ENCODE measurements at places on chromosomes 4 and X.
A peak's percentile ranks its signal among the peaks of the same experiment; 100 is the strongest.

GRCh38 chrX:9518051-9518450 lies 53.2 kb downstream of the TBL1X start:
- no peak for DNase-seq

- DNase-seq, result no peak
Measured at GRCh38 chr4:83212041-83212851, 72.4 kb downstream of the COQ2 start.

GRCh38 chrX:134806707-134807038 lies 148.4 kb upstream of the PLAC1 start:
- DNase-seq, result no peak

GRCh38 chrX:65866773-65867172 lies 173.1 kb downstream of the VSIG4 start:
- no peak for DNase-seq

- no peak for DNase-seq
Measured at GRCh38 chr4:105257817-105258495, 111.3 kb downstream of the TET2 start.

DNA sequence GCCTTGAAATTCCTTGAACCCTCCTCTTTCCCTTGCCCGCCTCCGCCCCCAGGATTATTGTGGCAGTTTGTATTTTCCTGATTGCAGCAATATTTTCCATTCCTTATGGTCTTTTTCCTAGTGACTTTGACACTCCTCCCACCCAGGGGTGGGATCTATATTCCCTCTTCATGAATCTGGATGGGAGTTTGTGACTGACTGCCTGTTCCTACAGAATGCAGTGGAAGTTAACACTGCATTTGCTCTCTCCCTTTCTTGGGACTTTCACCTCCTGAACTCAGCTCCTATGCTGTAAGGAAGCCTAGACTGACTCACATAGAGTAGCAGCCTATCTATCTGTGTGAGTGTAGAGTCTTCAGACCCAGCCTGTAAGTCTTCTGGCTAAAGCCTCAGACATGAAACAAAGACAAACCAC lies 2.2 kb downstream of the FUNDC2 start:
- no peak for DNase-seq

GRCh38 chr4:24778464-24779225 lies 16.7 kb upstream of the SOD3 start:
- no peak for DNase-seq

DNA sequence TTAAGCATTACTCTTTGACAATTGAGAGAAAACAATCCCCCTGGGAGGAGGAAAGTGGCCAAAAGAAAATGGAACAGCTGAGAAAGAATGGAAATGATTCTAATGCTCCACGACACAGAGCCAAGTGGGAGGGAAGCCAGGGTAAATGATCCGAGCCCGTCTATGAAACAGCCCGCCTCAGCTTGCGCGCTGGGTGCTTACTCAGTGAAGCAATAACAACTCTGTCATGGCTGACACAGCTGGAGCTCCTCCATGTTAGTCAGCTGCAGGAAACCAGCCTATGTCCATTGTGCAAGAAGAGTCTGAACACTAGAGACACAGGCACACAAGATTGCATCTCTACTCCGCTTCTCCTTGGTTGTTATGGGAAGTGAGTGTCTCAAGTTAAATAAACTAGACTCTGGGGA lies 19.3 kb downstream of the NOA1 start:
- no peak for DNase-seq

DNA sequence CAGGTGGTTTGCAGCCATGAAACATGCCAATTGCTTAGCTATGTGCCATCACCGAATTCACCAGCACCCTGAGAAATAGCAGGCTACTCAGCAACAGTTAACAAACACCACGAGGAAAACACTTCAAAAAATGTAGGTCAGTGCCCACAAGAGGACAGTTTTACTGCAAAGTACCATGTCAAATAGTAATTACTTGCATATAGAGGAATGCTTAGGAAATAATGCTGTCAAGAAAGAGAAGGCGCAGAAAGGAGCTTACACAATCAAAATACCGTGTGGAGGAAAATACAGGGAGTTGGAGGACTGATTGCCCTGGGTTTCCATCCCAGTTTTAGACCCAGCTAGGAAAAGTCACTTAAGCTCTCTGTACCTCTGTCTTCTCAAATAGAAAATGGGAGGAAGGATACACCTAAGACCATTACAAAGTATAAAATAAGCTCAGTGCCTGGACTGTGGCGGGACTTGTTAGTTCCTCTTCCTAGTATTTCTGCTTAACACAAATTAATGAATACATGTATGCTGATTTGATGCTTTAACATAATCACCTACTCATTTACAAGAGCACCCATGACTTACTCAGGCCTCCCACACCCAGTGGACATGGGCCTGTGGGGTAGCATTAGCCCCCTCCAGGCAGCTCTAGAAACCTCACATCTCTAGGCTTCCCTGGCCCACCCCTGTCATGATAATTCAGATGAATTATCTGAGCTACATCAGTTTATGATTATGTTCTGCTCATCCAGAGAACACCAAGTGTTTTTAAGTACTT lies 44.5 kb upstream of the IL21 start:
- no peak for DNase-seq

- DNase-seq, result no peak
Measured at GRCh38 chr4:138184886-138185285, 57.3 kb downstream of the SLC7A11 start.

- no peak for DNase-seq
Measured at GRCh38 chr4:151325111-151325948, at the start of gene SH3D19. Gene SH3D19, minus strand, starts transcription at chr4:151325605. Its CDS starts 253 bp downstream, at chr4:151325352.

GRCh38 chr4:41932988-41933387 lies 2.2 kb upstream of the TMEM33 start:
- DNase-seq, result no peak

DNA sequence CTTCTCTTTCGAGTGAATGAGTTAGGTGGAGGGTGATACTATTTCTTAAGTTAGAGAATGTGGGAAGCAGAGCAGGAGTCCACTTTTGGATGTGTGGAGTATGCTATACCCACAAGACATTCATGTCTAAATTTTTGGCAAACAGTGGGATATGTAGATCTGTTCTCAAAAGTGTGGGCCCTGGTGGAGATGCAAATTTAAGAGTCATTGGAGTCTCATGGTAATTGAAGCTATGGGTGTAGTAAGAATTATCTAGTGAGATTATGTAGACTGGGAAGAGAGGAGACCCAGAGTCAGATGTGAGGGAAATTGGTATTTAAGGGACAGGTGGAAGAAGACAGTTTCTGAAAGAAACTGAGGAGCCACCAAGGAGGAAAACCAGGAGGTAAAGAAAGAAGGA lies 7.0 kb downstream of the CEP135 start:
- no peak for DNase-seq

DNA sequence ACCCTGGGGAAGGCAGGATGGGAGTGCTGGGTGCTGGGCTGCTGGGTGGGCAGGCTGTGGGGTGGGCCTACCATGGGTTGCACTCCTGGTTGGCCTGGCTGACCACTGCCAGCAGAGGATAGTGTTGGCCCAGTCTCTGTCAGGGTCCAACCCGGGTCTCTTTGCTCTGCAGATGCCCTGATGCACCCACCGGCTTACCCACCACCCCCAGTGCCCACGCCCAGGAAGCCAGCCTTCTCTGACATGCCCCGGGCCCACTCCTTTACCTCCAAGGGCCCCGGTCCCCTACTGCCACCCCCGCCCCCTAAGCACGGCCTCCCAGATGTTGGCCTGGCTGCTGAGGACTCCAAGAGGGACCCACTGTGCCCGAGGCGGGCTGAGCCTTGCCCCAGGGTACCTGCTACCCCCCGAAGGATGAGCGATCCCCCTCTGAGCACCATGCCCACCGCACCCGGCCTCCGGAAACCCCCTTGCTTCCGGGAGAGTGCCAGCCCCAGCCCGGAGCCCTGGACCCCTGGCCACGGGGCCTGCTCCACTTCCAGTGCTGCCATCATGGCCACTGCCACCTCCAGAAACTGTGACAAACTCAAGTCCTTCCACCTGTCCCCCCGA lies 14.2 kb upstream of the ADD1 start:
- DNase-seq, result no peak

DNA sequence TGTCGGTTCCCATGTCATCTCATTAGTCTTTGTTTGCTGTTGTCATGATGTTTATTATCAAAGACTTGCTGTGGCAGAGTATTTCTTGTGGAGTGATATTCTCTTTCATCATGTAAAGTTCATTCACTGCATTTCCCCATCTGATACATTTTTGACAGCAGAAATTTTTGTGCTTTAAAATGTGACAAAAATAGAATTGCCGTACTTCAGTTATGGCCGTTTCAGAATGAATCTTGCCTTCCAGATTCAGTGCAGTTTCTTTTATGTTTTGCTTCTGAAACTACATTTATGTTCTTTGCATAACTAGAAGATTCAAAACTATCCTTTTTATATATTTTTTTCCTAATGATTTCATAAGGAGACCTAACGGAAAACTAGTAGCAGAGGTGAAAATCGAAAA lies 10.0 kb downstream of the CSTF2 start:
- no peak for DNase-seq

GRCh38 chr4:89314291-89314690 lies 6.7 kb upstream of the GPRIN3 start:
- DNase-seq, result no peak

- no peak for DNase-seq
Measured at GRCh38 chr4:159425737-159426305, 322.9 kb downstream of the RAPGEF2 start.

DNA sequence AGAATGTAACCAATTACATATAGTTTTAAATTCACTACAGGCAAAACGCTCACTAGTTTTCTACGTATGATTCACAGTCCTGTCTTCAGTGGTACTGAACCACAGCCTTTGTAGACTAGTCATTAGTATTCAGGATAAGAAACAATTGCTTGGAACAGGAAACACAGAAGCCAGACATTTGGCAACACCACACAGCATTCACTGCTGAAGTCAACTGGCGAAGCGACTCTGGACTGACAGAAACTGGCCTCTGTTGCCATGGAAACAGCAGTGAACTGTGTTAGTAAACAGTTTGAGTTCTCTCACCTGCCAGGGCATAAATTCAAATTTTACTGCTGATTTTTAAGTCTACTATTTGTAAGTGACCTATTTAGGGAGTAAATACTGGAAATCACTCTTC lies 57.6 kb downstream of the MAPK10 start:
- DNase-seq, result no peak

DNA sequence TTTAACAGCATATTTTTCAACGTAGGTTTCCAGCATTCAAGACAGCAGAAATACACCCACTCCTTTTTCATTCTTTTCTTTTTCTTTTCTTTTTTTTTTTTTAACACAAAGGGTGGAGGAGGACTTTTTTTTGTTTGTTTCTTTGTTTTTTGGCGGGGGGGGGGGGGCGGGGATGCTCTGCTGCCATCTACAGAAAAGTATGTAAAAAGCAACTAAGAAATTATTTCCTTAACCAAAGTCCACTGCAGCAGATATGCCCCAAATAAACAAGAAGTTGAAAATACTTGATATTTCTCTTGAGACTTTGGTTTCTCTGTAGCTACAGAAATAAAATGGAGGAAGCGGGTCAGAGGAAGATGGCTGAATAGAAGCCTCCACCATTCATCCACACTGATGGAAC lies 63.2 kb upstream of the PBDC1 start:
- peak; percentile 6 for DNase-seq

- DNase-seq, result no peak
Measured at GRCh38 chr4:24141836-24142235, 252.0 kb upstream of the PPARGC1A start.

GRCh38 chrX:20527558-20528011 lies 260.9 kb upstream of the RPS6KA3 start:
- DNase-seq, result no peak

- DNase-seq, result no peak
Measured at GRCh38 chr4:21835712-21836111, 112.9 kb downstream of the KCNIP4 start.

DNA sequence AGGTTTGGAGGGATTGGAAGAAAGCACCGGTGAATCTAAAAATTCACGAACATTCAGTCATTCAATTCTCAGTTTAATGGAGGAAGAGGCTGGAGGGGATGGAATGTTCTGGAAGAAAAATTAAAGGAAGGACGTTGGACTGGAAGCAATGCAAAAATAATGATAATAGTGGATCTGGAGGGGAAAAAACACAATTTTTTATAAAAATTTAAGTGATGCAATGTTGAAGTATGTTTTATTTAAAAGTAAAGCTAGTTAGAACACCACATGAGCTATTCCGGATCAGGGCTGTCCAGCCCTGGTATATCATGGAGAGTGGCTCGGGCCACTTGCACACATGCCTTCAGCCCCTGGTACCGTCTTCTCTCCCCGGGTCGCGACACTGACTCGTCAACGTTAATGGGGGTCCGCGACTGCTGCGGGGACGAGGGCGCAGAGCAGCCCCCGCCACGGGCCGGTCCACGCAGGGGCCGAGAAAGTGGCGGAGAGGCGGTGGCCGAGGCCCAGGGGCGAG lies 204.6 kb downstream of the TENM3 start:
- no peak for DNase-seq

DNA sequence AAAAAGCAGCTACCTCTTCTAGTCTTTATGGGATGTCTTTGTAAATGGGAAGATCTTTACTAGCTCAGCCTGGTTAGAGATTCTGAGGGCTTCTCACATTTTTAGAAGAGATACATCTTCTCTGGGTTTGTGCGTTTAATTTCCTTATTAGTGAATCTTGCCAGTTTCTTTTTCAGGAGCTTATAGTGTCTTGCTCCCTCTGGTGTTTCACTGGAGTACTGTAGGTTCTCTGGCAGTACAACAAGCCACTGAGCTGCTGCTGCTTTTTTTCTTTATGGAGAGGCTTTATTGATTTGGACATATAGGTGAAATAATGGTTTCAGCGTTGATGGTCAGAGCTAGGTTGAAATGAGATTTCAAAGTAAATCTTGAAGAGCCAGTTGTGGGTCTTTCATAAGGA lies 82.9 kb downstream of the LAS1L start:
- DNase-seq, result peak; percentile 28

DNA sequence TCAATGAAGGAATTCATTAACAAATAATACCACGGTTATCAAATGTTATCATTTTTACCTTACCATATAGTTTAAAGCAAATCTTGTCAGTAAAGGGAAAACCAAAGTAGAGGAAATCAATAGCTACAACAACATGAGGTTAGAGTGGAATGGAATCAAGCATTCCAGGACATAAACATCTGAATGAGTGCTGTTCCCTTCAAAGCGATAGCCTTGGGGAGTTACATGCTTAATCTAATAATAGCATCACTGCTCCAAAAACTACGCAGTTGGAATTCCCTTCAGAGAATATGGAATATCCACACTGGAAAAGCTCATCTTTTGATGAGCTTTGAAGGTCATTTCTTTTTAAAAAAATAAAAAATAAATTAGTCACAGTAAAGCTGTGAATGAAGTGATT lies 31.2 kb downstream of the PDE5A start:
- DNase-seq, result no peak
